Activated CD8-positive, alpha-beta memory T cell treated with anti-CD3 and anti-CD28 coated beads for 24 hours (primary cell): ENCODE measurements at places on chromosomes 5 and 9.

GRCh38 chr5:116658141-116658540 is 83.5 kb upstream of the SEMA6A start:
- DNase-seq = no peak

DNA sequence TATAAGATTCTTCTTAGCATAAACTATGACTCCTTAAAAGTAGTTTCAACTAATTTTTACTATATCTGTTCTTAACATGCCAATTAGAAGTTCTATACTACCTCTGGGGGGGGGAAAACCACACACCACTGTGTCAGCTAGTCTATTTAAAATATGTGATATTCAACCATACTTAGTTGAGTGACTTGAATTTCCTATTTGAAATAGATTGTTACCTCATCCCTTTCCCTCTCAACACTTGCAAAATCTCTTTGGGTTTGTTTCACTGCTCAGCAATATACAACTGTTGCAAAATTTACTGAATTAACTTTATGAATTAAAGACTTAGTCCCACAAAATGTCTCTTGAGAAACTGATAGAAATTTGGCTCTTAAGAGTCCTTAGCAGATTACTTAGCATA is 151.1 kb upstream of the POU5F2 start:
- no peak for DNase-seq

DNA sequence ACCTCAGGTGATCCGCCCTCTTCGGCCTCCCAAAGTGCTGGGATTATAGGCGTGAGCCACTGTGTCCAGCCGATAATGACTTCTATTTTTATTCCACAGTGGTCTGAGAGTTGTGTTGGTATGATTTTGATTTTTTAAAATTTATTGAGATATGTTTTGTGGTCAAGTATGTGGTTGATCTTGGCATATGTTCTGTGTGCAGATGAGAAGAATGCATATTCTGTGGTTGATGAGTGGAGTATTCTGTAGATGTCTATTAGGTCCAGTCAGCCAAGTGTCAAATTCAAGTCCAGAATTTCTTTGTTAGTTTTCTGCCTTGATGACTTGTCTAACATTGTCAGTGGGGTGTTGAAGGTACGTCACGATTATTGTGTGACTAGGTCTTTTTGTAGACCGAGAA is 338.2 kb upstream of the TARS1 start:
- no peak for DNase-seq

DNA sequence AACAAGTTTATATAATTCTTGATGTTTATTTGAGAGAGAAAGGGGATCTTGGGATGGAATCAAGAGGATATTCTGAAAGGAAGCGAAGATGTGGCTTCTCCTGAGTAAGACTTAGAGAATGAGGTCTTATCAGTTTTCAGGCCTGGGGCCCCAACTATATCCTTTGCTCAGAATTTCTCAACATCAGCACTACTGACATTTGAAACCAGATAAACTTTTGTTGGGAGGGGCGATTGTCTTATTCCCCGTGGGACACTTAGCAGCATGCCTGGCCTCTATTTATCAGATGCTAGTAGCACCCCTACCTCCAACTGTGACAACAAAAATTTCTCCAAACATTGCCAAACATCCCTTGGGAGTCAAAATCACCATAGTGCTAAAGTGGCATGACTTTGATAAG is 567.7 kb downstream of the MAT2B start:
- DNase-seq = no peak

- no peak for DNase-seq
Measured at GRCh38 chr5:41508696-41509398, 1.6 kb downstream of the PLCXD3 start.

DNA sequence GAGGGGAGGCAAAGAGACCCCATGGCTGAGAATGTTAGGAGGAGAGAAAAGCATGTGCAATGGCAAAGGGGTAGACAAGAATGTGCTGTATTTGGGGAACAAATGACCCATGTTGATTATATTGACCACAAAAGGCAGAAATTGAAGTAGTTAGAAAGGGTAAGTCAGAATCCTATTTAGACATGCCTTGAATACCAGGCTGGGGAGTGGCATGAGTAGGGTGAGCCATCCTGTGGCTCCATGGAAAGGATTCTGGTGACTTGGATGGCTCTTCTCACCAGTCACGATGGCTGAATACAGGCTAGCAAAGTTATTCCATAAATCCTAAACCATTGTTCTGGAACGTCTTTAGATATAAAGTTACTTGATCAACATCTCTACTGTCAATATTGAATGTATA is 73.4 kb upstream of the MEF2C start:
- no peak for DNase-seq

DNA sequence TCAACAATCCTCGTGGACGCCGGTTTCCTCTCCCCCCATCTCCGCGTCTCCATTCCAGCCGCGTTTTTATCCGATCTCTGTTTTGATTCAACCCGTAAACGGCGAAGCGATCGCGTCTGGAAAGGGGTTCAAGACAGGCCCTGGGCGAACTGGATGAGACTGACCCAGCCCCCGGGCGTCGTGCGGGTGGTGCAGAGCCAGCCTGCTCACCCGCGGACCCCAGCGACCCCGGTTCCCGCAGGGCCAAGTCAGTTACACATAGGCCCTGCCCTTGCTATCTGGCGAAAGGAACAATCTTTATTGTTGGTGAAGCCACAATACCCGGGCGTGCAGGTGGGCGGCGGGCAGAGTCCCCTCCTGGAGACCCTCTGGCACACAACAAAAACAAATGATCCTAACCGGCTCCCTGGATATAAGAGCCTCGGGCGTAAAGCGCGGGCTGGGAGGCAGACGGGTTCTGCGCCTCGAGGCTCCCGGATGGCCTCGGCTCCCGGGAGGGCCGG is 1.8 kb downstream of the TLX3 start:
- no peak for DNase-seq
